ENCODE measurements at places on chromosomes 6 and 20. TPM values are rescaled to one million over a fixed set of nuclear protein-coding genes. Genes with fewer than 3 reads are reported as not detected.

DNA sequence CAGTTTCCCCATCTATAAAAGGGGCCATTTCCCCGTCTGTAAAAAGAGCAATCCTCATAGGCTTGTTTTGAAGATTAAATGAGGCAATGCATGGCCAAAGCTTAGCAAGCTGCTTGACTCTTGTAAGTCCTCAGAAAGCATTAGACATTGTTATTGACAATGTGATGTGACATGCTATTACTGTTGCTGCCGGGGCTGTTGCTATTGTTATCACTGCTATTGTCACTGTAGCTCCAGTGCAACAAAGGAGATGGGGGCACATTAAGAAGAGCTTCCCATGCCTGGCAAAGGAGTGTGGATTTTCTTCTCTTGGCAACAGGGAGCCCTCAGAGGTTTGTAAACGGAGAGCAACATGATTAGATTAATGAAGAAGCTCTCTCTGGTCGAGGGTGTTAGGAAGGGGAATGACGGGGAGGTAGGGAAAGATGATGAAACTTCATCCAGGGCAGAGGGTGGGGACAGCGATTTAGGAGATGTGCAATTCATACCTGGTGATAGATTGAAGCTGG is 33.1 kb upstream of the FAM83D start:
- no peak for DNase-seq

DNA sequence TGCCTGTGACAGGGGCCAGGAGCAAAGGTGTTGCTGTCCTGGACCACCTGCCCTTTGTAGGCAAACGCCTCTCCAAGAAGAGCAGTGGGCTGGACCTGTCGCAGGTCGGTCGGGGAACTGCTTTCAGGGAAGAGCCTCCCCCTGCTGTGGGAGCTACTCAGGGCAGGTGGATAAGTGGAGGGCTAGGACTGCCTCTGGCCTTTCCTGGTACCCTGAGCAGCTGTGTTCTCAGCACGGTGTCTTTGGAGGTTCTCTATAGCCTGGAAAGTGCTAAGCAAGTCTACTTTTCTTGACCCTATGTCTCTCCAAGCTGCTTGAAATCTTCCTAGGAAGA is 35.0 kb downstream of the BPIFB1 start:
- no peak for DNase-seq

GRCh38 chr6:164178679-164179332 is 764.3 kb downstream of the QKI start:
- DNase-seq: no peak

- DNase-seq: no peak
Measured at GRCh38 chr20:46900086-46900485, 5.4 kb downstream of the EYA2 start.

- peak; percentile 83 for DNase-seq
Measured at GRCh38 chr6:56652231-56652630, 9.5 kb upstream of the DST start.

Gene CCR6
- total RNA-seq: not detected

GRCh38 chr20:4813863-4814695 is 92.4 kb downstream of the PRND start:
- DNase-seq: no peak

DNA sequence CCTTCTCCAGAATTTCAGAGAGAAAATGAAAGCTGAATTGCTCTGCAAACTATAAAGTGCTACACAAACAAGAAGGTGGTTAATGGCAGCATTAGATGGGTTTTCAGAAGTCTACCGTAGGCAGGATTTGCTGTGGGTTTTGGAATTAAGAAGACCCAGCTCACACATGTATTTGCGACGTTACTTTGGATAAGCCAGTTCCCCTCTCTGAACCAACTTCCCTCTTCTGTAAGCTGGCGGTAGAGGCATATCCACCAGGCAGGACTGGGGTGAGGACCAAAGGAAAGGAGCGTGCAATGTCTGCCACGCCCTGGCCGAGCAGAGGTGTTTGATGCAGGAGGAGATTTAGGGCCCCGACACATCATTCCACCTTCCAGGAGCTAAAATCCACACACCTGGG is 6.9 kb downstream of the RSPO4 start:
- DNase-seq: no peak

Data from fibroblast of lung (primary cell).